CD4-positive, alpha-beta T cell treated with Interleukin-1 beta for 1 hour (primary cell): ENCODE measurements at places on chromosomes 13 and 19.

GRCh38 chr19:14425696-14426138, 6.6 kb upstream of the DDX39A start:
- no peak for DNase-seq

GRCh38 chr13:73991884-73992283, 142.3 kb downstream of the KLF12 start:
- DNase-seq, result no peak

DNA sequence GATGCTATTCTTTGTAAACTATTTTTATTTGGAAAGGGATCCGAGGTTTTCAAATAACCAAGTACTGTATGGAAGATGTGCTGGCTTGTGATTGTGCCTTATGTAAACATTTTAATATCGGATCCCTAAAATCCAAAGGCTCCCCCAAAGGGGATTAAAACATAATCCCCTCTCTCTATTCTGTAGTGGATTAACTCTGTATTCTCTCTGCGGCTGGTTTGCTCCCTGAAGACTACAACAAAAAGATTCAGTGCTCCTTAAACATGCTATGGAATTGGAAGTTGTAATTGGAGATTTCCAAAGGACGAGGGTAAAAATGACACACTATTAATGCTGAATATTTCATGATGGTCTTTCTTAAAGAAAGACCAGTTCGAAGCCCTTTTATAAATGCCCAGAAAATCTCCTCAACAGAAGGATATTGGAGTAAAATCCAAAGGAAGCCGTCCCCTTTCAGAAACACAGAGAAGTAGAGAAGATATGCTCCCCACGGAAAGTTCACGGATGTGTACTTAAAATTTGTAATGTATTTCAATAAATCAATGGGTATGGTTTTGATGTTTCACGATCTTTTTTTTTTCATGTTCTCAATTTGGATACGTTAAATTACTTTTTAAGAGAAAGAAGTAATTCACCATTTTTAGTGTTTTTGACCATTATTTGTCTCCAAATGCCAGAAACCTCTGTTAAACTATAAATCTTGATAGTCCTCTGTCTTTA, 6.5 kb downstream of the MAB21L1 start:
- no peak for DNase-seq

GRCh38 chr19:31678421-31678820, 329.2 kb upstream of the TSHZ3 start:
- no peak for DNase-seq

GRCh38 chr19:585551-586110, 4.0 kb upstream of the HCN2 start:
- DNase-seq, result no peak

DNA sequence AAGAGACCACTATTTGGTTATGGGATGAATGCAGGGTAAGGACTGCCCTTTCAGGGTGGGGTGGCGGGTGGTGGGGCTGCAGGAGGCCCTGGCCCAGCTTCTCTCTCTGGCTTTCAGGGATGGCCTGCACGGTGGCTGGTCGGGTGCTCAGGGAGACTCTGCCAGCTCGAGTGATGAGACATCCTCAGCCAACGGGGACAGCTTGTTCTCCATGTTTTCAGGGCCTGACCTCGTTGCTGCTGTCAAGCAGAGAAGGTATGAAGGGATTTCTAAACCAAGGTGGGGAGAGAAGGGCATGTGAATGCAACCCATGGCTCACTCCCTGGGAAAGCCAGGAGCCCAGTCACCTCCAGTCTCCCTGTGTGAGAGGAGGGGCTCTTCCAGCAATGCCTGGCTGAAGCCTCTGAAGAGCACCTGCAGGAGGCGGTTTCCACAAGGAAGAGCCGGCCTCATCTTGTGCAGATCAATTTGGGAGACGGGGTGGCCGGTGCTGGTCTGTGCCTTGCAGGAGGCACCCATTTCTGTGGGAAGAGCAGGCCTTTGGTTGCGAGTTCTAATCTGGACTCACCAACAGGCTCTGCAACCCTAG, 16.0 kb upstream of the GPI start:
- DNase-seq, result no peak

GRCh38 chr13:111511805-111512504, 191.5 kb downstream of the TEX29 start:
- no peak for DNase-seq

- DNase-seq, result no peak
Measured at GRCh38 chr13:75417012-75417384, 65.0 kb downstream of the TBC1D4 start.

DNA sequence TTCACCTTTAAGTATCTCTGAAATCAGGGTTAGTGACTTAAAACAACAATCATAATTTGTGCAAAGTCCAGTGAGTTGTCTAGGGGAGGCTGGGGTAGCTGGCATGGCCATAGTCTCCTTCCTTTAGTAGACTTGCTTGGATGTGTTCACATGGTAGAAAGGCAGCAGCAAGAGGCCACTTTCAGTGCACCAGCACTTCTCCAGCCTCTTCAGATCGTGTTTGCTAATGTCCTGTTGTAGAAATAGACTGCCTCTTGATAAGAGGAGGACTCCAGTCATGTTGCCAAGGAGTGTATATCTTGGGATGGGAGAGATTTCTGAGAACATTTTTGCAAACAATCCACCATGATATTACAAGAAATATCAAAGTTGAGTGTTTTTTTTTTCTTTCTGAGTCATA, 22.9 kb downstream of the WDFY2 start:
- no peak for DNase-seq

GRCh38 chr19:55640043-55640576, 692 bp upstream of the ZNF580 start:
- peak; percentile 85 for DNase-seq

DNA sequence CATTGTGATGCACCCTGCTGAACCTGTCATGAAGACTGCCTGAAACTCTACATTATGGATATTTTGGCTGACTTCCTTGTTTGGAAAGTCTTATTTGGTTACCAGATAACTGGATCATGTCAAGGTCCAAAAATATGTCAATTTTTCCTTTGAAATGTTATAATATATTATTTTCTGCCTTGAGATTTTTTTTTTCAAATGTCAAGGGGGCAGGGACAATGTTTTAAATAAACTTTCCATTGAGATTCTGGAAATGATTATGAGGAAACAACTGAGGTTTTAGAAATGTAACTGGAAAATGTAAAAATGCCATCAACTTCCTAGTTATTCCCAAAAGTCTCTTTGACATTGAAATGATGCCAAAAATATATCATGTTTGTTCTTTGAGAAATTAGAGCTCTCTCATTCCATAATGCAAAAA, 117.0 kb downstream of the RFC3 start:
- DNase-seq, result no peak

DNA sequence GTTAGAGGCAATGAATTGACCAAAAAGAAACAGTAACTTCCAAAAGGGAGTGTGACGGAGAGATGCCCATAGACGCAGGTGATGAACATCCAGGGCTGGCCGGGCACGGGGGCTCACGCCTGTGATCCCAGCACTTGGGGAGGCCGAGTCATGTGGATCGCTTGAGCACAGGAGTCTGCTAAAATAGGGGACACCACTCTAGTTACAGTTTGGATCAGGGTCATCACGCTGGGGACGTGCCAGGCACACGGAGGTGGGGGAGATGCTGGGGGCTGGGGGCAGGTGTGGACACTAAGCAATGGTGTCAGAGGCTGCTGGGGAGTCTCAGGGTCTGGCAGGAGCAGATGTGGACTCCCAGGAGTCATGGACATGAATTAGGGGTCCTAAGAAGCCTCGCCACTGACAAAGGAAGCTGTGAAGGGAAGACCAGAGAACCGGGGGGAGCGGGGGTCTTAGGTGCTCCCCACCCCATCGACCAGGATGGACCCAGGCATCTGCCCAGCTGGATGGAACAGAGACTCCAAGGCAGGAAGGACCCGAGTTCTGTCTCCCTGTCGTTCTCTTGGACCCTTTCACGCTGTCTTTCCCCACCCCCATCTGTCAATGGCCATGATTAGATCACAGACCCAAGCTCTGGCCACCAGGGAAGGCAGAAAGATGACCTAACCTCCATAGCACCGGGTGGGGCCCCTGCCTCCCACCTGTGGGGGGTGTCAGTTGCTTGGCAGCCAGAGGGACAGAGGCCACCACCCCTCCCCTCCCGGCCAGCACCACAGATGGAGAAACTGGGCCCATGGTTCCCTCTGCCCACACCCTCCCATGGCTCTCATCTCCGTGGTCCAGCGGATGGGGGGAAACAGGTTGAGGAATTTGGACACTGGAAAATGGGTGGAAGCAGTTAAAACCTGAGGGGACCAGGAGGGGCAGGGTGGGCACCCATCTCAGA, 19.6 kb downstream of the CCDC8 start:
- DNase-seq, result no peak

DNA sequence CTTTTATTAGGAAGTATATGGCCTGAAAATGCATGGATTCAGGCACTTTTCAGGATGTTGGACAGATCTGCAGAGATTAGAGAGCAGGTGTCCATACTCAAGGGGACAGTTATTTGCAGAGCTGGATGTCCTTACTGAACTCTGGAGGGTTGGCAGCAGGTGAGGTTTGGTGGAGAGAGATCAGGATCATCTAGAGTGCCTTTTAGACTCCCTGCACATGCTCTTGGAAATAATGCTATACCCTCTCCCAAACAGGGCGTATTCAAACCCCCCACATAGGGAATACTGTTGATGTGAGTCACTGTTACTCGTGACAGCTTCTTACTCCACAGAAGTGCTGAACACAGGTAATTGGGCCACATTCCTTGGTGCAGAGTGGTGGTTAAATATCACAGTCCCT, 725.7 kb upstream of the SGCG start:
- no peak for DNase-seq

DNA sequence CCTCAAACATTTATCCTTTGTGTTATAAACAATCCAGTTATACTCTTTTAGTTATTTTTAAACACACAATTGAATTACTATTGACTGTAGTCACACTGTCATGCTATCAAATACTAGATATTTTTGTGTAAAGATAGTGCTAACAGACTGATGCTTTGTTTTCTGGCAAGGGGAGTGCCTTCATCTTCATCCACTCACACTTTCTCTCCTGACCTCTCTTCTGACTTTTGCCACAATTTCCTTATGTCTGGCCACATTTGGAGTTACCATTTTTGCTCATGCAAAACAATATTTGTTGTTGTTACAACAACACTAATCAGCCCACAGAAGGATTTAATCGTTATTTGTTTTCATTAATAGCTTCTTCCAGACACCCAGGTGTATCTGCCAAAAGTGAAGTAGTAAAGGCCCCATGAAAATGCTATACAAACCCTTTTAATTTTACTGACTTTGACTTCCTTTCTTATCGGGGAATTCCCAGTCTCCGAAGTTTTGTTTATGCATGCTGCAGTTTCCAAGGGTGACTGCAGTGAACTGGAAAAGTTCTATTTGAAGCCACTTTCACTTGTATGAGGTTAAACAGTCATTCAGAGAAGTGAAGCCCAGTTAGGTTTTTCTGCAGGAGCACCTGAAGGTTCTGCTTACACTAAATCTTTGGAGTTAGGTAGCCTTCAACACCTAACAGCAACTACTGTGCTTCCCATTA, 66.1 kb upstream of the FRY start:
- DNase-seq, result peak; percentile 17

GRCh38 chr13:95295026-95295425, 6.2 kb downstream of the ABCC4 start:
- DNase-seq, result no peak

GRCh38 chr19:47652285-47652684, 43.4 kb downstream of the BICRA start:
- no peak for DNase-seq

DNA sequence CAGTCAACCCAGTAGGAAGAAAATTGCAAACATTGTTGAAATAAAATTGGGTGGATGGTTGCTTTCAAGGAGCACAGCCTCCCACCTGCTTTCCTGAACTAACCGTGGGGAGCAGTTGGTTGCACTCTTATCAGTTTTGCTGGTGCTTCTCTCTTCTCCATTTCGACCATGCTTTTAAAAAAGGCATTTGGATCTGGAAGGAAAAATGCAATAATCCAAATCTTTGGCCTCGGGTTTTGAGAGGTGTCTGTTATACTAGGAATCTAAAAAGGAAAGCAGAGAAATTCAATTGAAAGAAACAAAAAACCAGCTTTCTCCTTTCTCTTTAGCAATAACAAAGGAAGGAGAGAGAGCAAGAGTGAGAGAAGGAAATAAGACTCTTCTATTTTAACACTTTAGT, 113.6 kb upstream of the ARGLU1 start:
- no peak for DNase-seq

DNA sequence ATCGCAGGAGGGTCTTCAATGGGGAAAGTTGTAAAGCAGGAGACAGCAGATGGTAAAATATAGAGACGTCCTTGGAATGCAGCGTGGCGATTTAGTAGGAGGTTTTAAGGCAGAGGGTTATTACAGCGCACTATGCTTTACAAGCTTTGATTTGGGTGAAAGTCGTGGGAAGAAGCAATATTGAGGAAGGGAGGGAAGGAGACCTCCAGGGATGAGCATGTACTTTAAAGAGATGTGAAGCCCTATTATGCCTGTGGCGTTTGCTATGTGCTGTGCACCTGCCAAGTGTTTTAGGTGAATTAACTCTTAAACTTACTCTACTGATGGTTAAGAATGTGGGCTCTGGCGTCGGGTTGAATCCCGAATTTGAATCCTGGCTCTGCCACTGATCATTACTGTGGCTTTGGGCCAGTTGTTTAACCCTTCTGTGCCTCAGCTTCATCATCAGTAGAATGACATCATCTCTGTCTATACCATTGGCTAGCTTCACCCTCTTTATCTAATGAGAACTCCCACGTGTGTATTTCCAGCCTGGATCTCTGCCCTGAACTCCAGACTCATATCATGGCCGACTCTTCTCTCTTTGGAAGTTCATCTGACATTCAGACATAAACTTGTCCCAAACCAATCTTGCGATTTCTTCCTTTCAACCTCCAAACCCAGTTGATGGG, 583 bp downstream of the CCDC61 start:
- no peak for DNase-seq

DNA sequence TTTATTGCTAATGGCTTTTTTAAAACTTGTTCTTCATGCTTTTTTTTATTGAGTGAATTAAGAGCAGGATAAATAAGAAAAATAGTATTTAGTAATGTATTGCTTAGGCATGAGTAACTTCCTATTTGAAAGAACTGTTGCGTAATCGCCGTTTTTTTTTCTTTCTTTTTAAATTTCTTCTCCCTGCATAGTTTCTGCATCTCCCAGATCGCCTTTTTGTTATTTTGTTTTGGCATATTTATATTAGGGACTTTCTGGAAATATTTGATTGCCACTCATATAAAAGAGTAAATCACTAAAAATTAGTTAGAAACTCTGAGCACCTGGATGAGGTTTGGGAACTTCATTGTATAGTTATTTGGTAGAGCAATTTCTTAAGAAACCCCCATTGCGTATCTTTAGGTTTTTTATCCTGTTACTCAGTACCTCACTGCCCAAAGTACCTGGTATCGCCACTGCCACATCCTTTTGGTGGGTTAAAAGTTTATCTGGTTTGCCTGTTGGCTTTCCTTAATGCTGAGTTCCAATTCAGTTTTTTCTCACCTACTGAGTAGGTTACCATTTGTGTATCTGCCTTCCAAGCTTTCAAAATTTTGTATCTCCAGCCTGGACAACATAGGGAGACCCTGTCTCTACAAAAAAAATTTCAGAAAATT, 36.2 kb upstream of the LPAR6 start:
- DNase-seq, result no peak

DNA sequence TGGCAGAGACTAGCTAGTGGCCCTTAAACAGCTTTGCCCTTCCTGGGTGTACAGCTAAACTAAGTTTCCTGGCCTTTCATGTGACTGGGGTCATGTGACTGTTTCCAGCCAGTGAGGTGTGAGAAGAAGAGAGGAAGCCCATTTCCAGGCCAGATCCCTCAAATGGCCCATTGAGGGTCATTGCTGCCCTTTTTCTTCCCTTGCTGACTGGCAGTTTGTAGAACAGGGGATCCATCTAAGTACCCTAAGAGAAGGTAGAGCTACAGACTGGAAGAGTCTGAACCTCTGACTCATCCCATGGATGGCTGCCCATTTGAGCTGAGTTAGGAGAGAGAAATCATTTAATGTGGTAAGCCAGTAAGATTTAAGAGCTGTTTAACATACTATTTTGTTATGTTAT, 2.8 kb downstream of the SWSAP1 start:
- no peak for DNase-seq
